ENCODE measurements at places on chromosomes 4 and X. TPM values are rescaled to one million over a fixed set of nuclear protein-coding genes. Genes with fewer than 3 reads are reported as not detected.

DNA sequence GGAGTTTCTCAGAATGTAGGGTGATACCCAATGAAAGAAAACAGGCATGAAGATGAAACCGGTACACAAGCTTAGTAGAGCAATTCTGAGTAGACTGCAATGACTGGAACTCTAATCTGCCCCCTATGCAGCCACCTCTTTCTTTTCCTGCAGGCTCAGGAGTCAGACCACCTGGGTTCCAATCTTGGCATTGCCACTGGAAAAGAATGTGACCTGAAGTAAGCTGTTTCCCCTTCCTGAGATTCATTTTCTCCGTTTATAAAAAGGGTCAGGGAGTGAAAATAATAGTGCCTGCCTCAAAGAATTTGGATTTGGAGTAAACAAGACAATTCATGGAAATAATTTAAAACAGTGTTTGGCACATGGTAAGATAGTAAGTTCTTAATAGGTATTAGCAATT, 1464.0 kb downstream of the PCDH7 start:
- DNase-seq: no peak

DNA sequence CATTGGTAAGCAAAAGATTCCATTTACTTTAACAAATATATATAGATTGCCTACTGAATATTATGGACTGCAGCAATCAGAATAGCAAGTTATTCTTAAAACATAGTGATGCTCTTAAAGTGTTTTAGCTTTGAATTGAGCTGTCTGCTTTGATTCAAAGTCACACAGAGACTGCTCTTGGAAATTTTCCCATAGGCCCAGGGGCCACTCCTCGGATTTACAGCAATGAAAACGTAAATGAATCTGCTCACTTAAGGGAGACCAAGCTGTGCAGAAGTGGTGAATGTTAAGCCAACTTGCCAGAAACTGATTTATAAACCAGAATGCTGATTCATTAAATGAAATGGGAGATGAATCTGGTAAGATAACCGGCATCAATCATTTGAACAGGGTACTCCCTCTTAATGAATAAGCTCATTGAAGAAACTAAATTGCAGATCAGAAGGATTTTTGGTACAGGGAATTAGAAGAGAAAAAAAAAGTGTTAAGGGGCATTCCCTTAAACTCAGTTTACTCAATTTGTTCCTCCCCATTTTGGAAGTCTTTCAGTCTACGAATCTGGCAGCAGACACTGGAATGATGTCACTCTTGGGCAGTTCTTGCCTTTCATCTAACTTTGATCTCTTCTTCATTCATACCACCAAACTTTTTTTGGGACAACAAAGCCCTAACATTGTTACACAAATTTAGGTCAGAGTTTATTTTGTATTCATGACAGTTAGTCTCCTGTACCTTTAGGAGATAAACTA, 363.3 kb upstream of the MAGEB2 start:
- DNase-seq: no peak

TSPAN7 gene
- 64.6 TPM for polyA plus RNA-seq

- no peak for DNase-seq
These were observed 49.0 kb downstream of the DDX3X start for GRCh38 chrX:41382714-41383645.

GATA1 gene
- polyA plus RNA-seq: 0.92 TPM

Data from left renal cortex interstitium (tissue), 4 donors.